ENCODE measurements at places on chromosomes 11 and 22. TPM values are rescaled to one million over a fixed set of nuclear protein-coding genes. Genes with fewer than 3 reads are reported as not detected.

GRCh38 chr11:8066036-8066910, 14.7 kb upstream of the TUB start:
- no peak for DNase-seq

- DNase-seq: no peak
These were observed 55.2 kb downstream of the SC5D start for GRCh38 chr11:121347813-121348212.

- DNase-seq: no peak
These were observed 711.3 kb downstream of the OPCML start for GRCh38 chr11:132821014-132821413.

GRCh38 chr11:67302571-67303131, 679 bp upstream of the SSH3 start:
- no peak for DNase-seq

The CAPN5 gene
- polyA plus RNA-seq: 11.3 TPM

- no peak for DNase-seq
These were observed 25.1 kb downstream of the KCNQ1OT1 start for GRCh38 chr11:2674658-2675131.

- no peak for DNase-seq
These were observed 55.7 kb upstream of the CLDN5 start for GRCh38 chr22:19579880-19580279.

DNA sequence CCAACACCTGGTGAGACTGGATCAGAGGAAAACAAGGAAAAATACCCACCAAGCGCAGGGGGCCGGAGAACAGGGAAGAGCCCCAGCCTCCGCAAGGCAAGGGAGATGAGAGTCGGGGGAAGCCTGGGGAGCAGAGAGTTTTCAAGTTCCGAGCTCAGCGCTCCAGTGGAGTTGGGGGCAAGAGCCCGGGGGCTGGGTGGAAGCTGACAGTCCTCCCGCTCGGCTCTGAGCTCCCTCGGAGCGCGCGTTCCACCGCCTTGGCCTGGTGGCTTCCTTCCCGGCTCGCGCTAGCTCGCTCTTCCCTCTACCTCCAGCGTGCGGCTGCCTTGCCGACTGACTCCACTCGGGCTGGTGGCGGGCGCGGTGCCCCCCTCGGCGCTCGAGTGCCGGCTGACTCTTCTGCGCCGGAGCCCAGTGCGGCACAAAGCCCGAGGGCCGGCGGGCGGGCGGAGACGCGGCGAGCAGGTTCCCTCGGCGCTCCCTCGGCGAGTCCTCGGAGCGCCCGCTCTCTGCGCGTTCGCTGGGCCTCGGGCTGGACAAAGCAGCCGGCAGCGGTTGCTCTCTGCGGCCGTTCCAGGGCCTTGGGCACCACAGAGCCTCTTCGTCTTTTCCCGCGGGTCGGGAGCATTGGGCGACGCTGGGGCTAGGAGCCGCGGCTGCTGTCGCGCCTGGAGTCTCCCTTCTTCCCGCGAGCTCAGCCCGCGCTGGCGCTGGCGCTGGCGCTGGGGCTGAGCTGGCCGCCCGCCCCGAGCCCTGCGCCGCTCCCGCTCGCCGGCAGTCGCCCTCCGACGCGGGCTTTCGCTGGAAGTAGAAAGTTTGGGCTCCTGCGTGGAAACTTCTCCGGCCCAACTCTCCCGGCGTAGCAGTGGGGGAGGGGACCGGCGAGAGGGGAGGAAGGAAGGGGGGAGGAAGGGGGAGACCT, 1.0 kb downstream of the PAX6 start:
- no peak for DNase-seq

GRCh38 chr11:117821431-117821830, 3.1 kb downstream of the FXYD2 start:
- no peak for DNase-seq

GRCh38 chr11:134074766-134075165, 5.9 kb downstream of the JAM3 start:
- DNase-seq: no peak

- DNase-seq: no peak
These were observed 16.3 kb downstream of the FDX1 start for GRCh38 chr11:110446061-110446460.

- DNase-seq: no peak
These were observed 86.9 kb upstream of the NNMT start for GRCh38 chr11:114209343-114209742.

DNA sequence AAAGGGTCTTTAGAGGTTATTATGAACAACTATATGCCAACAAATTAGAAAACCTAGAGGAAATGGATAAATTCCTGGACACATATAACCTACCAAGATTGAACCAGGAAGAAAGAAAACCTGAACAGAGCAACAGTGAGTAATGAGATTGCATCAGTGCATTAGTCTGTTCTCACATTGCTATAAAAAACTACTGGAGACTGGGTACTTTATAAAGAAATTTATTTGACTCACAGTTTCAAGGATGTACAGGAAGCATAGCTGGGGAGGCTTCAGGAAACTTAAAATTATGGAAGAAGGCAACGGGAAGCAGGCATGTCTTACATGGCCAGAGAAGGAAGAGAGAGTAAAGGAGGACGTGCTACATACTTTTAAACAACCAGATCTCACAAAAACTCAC, 70.8 kb upstream of the GNAZ start:
- no peak for DNase-seq
